D721Med (cell line): ENCODE measurements at places on chromosomes 1 and 21.

- no peak for DNase-seq
Measured at GRCh38 chr1:26130695-26131094, 19.1 kb downstream of the PDIK1L start.

- no peak for DNase-seq
Measured at GRCh38 chr1:114750780-114751179, 7.0 kb downstream of the CSDE1 start.

DNA sequence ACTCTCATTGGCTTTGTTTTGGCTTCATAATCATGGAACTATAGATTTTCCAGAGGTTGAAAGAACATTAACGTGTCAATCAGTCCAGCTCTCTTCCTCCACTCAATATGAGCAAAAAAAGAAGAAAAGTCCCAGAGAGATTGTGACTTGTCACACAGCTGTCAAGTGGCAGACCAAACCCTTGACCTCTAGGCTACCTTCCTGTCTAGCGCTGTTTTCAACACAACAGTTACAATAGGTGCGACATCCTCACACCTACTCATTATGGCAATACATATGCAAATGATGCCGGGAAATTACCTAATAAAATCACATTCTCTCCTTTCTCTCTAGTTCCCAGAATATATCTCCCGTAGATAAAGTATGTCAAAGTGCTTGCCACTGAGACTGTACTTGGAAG, 1.1 kb downstream of the WARS2 start:
- no peak for DNase-seq

GRCh38 chr1:27760426-27760825, 12.6 kb upstream of the STX12 start:
- no peak for DNase-seq

DNA sequence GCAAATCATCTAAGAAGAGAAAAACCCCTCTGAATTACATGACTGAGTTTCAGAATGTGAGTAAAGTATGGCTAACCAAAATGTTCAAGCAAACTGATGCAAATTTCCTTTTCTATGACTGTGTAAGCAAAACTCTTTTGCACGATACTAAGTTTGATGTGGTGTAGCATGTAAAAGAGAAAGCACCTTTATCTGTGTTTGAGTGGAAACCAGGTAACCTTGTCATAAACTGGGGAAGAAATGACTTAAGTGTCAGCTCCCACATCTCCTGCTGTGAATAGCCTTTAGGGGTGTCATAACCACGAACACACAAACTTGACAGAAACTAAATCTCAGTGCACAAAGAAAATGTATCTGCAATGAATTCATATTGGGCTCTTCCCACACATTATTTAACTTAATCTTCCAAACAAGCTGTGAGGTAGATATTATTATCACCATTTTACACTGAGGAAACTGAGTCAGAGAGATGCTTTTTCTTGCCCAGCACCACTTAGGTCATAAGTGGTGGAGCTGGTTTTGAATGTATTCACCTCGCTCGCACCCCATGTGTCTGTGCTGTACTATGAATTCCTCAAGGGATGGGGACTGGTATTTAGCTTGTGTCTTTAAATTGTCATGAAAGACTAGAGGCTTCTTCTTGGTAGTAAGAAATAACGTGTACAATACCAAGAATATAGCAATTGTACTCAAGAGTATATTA, 32.9 kb upstream of the IL12RB2 start:
- DNase-seq = no peak

- DNase-seq = peak; percentile 37
Measured at GRCh38 chr1:227999056-227999930, 7.5 kb upstream of the WNT3A start.

- DNase-seq = no peak
Measured at GRCh38 chr1:57603696-57604095, 179.8 kb upstream of the DAB1 start.

- no peak for DNase-seq
Measured at GRCh38 chr21:20404915-20405314, 593.3 kb upstream of the NCAM2 start.

- DNase-seq = no peak
Measured at GRCh38 chr1:17588048-17588871, 48.8 kb downstream of the ARHGEF10L start.

DNA sequence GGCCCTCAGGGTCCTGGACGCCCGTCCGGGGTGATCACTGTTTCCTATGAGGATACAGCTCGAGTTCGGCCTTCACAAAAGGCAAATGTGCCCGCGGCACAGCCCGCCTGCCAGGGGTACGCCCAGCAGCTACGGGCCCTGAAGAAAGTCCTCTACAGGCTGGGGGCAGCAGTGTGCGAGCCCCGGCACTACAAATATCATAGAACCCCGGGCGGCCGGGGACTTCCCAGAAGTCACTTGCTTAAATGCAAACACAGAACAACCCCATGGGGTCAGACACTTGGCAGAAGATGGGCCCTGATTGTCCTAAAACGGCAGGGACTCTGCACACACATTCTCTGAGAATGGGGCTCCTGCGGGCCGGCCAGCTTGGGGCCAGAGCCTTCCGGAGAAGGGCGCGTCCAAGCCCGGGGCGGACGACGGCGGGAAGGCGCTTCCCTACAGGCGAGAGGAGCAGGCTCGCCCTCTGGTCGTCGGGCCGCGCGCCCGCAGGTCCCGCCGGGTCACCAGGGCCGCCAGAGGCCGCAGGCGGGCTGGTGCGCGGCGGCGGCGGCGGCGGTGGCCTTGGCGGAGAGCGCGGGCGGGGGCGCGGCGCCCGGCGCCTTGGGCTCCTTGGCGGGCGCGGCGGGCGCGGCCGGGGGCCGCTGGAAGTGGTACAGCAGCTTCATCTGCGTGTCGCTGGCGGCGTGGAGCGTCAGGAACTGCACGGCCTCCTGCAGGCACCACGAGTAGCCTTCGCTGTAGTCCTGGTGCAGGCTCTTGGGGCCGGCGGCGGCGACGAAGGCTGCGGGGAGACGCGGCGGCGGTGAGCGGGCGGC, 888 bp downstream of the HES5 start:
- DNase-seq = no peak

- DNase-seq = no peak
Measured at GRCh38 chr21:14836950-14837349, 227.8 kb downstream of the NRIP1 start.

- no peak for DNase-seq
Measured at GRCh38 chr1:115363171-115363570, 25.1 kb upstream of the NGF start.

DNA sequence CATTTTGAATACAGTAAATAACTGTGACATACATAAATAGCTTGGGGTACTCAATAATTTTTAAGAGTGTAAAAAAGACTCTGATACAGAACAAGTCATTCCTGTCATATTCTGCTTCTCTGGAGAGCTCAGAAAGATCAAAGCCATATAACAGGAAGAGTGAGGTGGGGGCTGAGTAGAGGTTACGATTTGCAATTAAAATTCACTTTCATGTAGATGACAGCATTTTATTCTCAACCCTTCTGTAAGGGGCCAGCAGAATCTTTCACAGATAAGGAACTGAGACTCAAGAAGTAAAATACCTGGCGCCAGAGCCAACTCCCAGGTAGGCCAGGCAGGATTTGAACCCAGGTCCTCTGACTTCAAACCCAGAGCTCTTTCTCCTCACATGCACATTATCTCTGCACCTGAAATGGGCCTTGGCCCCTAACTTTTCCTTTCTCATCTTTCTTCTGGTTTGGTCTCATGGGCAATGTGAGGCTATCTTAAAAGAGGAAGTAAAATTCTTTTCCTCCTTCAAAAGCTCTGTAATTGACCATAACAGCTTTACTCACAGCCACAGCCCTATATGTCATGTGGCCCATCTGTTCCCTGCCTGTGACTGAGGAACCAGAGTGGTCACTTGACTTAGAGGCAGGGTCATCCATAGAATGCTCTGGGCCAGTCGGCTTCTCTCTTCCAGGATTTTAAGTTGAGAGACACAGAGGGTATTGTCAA, 80.9 kb upstream of the SYT6 start:
- DNase-seq = no peak
